ACHN (cell line): ENCODE measurements at places on chromosomes 5 and 9.

DNA sequence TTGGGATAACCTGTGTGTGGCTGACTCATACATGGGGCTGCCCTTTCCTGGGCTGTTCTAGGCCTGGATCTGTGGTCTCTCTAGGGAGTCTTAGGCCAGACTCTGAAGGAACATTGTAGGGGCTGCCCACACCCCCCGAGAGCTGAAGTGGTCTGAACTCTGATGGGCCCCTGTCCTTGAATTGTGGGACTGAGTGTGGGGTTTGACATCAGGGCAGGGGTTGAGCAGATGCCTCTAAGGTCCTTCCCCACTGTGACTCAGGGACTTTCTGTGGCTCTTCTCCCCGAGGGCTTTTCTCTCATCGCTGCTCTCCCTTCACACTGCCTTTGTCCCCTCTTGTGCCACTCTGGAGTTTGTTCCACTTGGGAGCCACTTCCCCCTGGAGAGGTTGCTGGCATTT is 215.0 kb downstream of the MELK start:
- DNase-seq, result no peak

- DNase-seq, result peak; percentile 75
Measured at GRCh38 chr5:147391781-147392180, 118.1 kb downstream of the DPYSL3 start.

DNA sequence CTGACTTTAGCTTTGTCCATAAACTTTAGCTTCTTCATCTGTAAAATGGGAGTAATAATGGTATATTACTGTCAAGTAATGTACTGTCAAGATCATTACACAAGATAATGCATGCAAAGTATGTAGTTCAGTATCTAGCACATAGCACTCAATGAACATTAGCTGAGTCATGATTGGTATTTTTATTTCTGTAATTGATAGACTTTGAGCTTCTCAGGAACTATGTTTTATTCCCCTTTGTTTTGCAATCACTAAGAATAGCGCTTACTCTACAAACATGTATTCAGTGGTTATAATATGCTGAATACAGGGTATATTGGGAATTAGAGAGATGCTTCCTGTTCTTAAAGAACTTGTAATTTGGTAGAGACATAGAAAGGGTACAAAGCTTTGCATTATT is 142.3 kb upstream of the KLF9 start:
- DNase-seq, result no peak

DNA sequence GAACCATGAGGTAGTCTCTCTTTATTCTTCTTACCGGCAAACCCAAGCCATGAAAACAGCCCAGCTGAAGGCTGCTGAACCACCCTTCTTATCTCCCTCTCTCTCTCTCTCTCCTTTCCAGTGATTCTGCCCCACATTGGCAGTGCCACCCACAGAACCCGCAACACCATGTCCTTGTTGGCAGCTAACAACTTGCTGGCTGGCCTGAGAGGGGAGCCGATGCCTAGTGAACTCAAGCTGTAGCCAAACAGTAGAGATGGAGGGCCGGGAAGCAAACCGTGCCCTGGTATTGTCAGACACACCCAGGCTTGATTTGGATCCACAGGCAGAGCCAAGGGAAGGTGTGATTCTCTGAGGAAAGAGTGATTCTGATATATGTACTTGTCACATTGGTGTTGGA is 14.0 kb downstream of the GRHPR start:
- no peak for DNase-seq

GRCh38 chr5:42756606-42757601 is at the start of gene CCDC152:
Gene CCDC152, plus strand, starts transcription at chr5:42756818. Its CDS starts 2,304 bp downstream, at chr5:42759122.
- no peak for DNase-seq

DNA sequence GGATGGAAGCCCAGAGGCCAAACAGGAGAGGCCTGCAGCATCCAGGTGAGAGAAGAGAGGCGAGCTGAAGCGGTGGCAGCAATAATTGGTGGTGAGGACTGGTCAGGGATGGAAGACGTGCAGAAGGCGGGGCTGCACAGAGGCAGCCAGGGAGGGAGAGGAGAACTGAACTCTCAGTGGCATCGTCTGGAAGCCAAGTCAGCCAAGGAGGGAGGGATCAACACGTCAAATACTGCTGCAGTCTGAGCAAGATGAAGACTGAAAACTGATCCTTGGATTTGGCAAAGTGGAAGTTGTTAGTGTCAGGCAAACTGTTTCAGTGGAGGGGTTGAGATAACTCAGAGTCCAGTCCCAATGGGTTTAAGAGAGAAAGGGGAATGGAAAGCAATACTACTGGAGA is 145.4 kb downstream of the CDK5RAP2 start:
- no peak for DNase-seq

DNA sequence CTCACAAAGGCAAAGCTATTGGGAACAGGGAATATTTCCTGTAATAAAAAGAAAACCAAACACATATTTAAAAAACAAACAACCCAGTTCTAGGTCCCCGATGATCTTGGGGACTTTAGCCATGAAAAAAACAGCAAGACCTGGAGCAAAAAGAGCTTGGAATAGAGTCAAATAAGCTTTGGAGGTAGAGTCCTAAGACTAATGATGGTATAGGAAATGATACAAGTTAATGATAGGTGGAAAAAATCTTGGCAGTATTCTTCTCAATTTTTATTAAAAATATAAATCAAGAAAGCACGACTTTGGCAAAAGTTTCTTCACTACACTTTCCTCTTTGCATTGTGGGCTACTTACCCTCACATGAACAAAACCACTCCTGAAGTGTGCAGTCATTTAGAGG is 481.5 kb downstream of the EBF1 start:
- no peak for DNase-seq

GRCh38 chr9:88976890-88977257 is 14.4 kb upstream of the S1PR3 start:
- DNase-seq, result no peak

DNA sequence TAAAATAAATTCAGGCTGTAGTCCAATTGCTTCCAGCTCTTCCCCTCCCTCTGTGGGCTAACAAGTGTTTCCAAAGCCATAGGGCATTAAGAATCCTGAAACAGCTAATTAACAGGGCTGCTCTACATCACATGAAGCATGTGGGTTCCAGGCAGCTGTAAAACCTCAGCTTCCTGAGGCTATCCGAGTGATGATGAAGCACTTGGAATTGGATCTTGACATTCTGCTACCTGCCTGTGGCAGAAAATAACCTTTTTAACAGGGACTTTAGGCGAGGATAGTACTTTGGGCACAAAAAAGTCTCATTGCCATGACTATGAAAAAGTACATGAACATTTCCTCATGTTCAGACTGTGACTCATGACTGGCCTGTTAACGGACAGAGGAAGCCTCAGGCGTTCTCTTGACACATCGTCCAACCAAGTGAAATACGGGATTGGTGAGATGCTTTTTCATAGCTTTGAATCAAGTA is 107.2 kb downstream of the PDE4D start:
- DNase-seq, result peak; percentile 39

- no peak for DNase-seq
Measured at GRCh38 chr5:175627739-175628138, 30.1 kb upstream of the HRH2 start.

- DNase-seq, result peak; percentile 66
Measured at GRCh38 chr9:130042885-130043653, at the start of gene FNBP1. Gene FNBP1, minus strand, starts transcription at chr9:130043189. Its CDS starts 214 bp downstream, at chr9:130042975.

DNA sequence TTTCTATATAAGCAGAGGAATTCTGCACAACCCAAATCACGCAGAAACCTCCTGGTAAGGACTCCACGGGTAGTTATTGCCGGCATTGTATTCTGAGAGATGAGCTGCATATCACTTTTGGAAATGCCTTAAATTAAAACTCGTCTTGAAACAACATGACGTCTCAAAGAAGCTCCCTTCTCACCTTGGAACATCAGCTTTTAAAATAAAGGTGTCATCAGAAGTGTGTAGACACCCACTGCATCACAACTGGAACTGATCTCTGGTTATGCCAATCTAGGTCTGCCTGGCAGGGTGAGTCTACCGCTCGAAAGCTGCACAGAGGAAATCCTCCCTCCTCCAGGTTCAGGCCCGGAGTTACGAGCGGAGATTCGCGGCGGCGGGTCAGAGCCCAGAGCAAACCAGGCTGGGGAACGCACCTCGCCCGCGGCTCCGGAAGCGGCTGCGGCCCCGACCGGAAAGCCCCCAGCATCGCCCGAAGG is 974 bp upstream of the SLC12A2 start:
- no peak for DNase-seq

- no peak for DNase-seq
Measured at GRCh38 chr5:66680221-66680620, 84.0 kb downstream of the MAST4 start.

GRCh38 chr5:15510831-15511230 is 10.9 kb downstream of the FBXL7 start:
- DNase-seq, result peak; percentile 2

- no peak for DNase-seq
Measured at GRCh38 chr5:170716396-170716795, 67.1 kb upstream of the GABRP start.

DNA sequence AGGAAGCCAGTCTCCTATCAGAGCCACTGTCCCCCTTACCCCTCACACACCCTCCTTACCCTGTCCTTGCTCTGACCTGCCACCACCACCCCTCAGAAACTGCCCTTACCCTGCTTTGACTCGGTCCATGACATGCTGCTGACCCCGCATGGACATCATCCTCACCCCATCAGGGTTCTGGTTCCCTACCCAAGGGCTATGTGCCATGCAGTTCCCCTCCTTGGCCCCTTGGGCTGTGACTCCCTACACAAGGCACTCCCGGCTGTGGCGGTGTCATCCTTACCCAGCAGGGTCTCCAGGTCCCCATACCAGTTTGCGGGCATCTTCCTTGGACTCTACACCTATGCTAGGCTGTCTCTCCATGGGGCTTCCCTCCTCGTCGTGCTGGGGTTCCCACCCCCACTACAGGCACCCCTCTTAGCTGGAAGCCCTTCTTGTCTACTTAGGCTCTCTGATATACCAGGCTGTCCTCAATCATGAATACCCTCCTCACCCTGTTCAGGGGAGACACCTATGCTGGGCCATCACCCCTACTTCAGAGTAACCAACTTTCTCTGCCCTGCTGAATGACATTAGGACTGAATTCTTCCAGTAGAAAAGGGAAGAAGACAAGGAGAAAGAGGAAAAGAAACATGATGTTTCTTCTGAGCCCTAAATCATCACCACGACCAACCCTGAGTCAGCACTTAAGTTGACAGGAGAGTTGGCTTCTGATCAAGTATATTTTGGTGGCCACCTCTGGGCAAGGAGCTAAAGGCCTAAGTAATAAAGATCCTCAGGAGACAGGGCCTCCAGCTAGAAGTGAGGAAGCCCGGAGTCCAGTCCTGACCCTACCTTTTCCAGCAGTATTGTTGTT is 115.2 kb downstream of the GCNT1 start:
- no peak for DNase-seq

DNA sequence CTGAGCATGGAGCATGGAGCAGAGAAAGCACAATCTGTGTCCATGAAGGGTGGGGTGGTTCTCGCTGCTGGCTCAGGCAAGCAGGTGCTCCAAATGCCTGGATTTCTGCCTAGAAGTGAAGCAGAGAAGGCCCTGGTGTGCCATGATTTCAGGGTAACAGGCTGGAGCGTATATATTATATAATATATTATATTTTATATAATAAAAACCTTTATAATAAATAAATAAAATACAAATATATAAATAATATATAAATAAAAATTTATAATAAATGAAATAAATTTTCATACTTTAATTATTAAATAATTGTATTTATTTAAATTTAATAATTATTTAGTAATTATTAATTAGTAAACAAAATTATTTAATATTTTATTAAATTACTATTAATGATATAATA is 707.4 kb upstream of the COX7C start:
- no peak for DNase-seq

DNA sequence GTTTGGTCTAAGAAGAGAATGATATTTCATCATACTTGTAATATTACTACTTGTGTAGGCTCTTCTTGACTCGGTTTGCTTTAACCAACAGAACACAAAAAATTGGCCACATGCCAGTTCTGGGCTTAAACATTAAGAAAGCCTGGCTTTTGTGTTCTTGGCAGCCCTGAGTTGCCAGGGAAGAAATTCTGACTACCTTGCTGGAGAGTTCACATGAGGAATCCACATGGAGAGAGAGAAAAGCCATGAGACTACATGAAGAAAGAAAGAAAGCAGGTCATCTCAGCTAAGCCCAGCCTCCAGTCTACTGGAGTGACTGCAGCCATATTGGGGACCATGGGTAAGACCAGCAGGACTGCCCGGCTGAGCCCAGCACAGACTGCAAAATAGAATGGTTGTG is 524.8 kb downstream of the RAB3C start:
- peak; percentile 43 for DNase-seq

DNA sequence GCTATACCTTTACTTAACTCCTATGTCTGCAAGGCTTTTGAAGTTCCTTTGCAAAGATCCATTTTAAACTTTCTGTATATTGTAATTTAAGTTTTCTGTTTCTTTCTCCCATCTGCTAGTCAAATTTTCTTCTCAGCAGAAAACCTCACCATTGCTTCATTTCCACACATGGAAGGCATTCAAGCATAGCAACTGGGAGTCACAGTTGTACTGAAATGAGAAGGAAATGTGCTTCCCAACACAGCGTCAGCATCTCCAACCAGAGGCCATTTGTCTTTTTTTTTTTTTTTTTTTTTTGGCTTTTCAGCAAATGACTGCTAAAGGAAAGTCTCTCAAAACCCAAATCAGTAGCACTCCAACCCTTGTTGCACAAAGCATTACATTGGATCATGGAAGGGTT is 92.5 kb downstream of the RAB3C start:
- DNase-seq, result no peak

DNA sequence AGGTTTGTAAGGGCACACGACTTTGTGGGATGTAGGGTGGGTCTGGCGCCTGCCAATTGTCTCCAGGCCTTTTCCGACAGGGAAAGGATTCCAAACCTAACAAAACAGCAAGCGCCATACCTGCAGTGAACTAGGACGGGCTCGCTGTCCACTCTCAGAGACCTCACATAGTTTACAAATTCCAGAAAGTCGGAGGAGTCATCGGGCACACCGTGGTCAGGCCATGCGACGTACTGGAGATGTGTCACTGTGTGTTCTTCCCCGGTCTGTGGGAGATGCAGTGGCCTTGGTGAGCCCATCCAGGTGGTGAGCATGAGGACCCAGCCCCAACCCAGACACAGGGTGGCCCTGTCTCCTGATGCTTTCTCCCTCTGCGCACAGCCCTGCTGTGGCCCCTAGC is 61.3 kb upstream of the EPB41L4B start:
- no peak for DNase-seq

DNA sequence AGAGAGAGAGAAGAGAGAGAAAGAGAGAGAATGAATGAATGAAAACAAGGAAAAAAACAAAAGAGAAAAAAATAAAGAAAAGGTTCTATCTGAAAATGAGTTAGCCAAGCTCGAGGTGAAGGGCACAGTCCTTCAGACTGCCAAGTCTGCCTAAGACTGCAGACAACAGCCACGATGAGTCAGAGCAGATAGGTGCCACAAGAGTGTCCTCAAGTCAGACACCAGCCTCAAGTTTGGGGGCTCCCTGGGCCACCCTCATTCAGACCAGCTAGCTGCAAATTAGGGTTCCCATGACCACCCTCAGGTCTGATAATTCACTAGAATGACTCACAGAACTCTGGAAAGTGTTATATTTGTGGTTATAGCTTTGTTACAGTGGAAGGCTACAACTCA is 13.9 kb upstream of the HABP4 start:
- DNase-seq, result no peak

- DNase-seq, result no peak
Measured at GRCh38 chr5:117803533-117803932, 1184.8 kb downstream of the DTWD2 start.
